ENCODE measurements at places on chromosomes 13 and 19.

DNA sequence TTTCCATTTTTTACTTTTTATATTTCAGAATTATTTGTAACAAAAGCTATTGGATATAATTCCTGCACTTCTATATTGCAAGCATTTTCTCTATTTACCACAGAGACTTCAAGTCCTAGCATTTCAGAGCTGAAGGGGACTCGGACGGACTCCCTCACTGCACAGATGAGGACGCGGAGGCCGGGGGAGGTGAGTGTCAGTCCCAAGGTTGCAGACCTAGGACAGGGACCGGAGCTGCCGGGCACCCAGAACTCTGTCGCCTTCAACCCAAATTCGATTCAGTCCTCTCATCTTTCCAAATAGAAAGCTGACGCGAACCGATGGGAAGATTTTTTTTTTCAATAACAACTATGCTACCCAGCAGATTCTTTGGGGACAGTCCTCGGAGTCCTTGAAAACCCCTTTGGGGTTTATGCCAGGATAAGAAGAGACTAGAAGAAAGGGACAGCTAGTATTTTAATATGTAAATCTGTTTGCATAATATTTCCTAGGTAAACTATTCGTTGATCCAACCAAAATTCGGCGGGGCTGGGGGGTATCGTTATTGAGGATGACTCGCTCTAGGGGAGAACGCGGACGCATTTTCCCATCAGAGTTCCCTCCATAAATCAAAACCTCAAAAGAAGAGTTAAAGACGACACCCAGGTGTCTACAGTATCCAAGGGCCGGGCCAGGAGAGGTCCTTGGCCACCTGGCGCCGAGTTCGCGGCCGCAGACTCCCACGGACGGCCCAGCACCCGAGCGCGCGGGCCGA is 803 bp downstream of the FLT3 start:
- DNase-seq: no peak

DNA sequence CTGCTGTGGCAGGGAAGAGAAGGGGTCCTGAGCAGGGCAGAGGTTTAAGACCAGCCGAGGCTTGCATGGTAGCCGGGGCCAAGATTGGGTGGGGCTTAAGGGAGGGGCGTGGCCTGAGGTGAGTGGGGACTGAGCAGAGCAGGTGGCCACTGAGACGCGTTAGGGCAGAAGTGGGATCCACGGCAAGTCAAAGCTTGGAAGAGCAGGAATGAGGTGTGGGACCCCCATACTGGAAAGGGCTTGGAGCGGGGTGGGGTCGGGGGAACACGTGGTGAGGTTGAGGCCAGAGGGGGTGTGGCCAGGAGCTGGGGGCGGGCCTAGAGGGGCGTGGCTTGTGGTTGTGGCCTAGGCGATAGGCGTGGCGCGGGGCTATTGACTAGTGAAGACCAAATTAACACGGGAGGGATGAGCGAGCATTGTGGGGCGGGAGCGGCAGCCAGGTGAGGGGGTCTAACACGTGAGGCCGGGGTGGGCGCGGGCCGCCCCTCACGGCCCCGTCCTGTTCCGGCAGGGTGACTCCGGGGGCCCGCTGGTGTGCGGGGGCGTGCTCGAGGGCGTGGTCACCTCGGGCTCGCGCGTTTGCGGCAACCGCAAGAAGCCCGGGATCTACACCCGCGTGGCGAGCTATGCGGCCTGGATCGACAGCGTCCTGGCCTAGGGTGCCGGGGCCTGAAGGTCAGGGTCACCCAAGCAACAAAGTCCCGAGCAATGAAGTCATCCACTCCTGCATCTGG is 3.3 kb downstream of the CFD start:
- DNase-seq: peak; percentile 83

DNA sequence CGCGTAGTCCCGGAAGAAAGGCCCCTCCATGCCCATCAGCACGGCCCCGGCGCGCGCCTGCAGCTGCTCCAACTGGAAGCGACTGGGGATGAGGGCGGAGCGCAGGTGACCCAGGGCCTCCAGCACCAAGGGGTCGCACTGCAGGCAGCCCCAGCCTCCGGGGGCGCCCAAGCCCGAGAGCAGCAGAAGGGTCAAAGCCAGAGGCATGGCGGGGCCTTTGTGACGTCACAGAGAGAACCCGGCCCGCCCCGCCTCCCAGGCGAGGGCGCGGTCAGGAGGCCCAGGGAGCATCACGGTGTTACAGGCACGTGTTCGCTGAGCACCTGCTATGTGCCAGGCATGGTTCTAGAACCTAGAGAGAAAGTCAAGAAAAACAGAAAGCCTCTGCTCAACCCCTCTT is at the start of gene IZUMO2:
TSS of gene IZUMO2 (minus strand) at position 294 of the 400 bp plus-strand sequence. CDS start at position 207, 87 bp downstream.
- no peak for DNase-seq

DNA sequence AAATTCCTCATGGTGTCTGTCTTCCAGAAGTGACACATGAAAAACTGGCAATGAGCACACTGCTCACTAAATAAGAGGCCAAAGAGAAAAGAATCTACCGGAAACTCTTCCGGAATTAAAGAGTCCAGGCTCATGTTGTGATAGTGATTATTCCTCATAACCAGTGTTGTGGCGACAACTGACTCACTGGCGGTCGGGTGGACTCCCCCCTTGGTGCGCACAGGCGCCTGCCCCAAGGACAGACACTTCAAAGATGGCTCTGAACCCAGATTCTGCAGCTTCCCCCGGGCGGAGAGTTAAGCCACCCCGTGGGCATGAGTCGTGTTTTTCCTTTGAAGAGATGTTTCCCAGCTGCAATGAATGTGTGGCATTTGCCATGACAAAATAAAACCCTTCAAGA is 10.3 kb downstream of the IL17D start:
- DNase-seq: no peak

DNA sequence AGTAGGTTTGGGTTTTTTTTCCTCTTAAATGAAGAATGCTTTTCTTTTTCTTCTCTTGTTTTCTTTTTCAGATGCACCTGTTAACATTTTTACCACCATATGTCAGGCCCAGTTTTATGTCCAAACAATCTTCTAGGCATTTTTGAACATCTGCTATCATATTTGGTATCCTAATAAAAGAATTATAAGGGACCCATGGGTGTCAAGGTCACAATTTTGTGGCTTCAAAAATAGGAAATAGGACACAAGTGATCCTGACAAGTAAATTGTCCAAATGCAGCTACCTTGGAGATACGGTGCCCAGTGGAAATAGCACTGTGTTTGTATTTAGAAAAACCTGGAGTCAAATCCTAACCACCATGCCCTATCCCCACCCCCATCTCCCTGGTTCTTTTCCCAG is 270.3 kb downstream of the MZT1 start:
- DNase-seq: no peak

DNA sequence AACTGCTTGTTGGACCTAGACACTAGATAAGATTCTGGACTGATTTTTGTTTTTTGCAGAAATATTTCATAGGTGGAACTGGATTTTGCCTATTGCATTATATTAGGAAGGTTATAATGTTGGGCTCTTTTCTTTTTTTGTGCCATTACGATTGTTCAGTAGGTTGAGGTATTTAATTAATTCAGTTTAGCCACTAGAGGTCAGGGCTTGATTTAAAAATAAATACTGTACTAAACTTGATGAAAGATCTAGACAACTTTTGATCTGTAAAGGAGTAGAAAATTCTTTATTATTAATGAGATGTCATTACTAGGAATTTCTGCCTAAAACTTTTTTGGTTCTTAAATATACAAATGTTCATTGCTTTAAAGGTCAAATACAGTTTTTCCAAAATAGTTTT is 15.2 kb upstream of the SUPT20H start:
- no peak for DNase-seq

DNA sequence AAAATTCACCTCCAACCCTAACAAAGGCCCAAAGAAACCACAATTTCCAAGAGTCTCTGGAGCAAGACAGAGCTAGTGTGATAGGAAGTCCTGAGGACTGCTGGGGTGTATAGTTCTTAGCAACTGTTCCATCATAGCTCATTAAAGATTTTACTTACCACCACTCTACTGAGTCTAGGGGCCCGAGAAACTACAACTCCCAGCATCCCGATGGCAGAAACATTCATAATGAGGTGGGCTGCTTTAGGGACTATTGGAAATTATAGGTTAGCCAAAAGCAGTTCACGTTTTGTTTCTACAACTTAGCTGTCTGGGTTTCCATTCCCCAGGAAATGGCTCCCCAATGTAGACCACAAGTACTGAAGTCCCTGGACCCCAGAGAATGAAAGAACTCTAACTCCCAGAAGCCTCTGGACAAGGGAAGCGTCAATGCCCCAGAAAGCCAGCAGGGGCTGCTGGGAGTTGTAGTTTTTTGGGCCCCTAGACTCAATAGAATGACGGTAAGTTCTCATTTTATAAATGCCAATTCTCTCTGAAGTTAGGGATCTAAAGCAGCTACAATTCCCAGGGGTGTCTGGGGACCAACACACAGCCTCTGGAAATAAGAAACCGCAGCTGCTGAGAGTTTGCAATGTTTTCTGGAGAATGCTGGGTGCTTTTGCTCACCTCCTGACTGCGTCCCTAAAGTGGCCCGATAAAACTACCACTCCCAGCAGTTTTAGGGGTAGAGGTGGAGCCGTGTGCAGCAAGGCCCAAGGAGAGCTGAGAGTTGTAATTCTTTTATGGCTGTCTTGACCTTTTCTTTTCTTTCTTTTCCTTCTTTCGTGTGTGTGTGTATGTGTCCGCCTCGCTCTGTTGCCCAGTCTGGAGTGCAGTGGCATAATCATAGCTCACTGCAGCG is 11.1 kb downstream of the FTL start:
- peak; percentile 47 for DNase-seq

DNA sequence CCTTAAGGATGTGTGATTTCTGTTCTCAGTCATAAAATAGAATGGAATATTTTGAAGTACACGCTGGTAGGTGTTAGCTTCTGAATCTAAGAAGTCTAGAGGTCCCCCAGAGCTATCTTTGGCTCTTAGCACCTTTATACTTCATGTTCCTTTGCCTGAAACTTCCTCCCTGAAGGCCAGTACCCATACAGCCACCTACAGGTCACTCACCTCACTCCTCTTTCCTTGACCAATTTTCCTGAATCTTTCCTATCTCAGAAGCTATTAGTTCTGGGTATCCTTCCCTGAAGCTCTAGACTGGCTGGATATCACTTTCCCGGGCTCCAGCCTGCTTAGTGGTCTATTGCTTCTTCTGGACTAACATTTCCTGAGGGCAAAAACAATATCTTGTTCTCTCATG is 93.4 kb upstream of the EDNRB start:
- DNase-seq: no peak

- DNase-seq: no peak
These were observed 222.9 kb downstream of the SLITRK5 start for GRCh38 chr13:87894059-87894458.

GRCh38 chr13:51782026-51782710 is 21.8 kb downstream of the DHRS12 start:
- no peak for DNase-seq

- peak; percentile 73 for DNase-seq
These were observed 8.0 kb downstream of the DNASE2 start for GRCh38 chr19:12872941-12873890.

GRCh38 chr19:51676566-51677083 is 16.5 kb upstream of the SPACA6 start:
- no peak for DNase-seq

- no peak for DNase-seq
These were observed 9.0 kb downstream of the TNFSF14 start for GRCh38 chr19:6660930-6661329.

GRCh38 chr19:35543280-35544109 is 1.9 kb upstream of the TMEM147 start:
- DNase-seq: no peak

DNA sequence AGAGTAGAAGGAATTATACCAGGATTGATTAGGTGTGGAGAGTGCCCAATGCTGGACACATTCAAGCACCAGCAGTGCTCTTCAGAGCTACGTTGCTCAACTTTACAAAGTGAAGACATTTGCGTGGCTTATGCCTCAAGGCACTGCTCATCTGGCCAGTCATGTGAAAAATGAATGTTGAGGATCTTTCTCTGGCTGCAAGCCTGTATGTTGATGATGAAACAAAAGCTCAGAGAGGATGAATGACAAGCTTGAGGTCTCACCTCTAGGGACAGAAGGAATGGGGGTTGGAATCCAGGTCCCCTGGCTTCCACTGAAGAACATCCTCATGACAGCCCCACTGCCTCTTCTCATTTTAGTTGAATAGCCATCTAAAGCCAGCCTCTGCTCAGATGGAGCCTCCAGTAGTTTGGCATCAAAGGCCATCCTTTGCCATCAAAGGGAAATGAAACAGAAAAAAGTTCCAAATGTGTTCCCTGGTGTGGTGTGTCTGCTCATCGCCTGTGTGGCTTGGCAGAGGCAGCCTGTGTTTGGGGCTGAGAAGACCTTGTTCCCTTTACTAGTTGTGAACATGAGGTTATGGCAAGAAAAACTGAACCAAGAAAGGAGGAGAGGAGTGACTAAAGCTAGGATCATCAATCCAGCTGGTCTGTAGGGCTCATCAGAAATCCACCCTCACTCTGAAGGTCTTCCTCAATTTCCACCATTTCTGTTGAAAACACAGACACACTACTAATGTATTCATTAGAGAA is 114.0 kb upstream of the KL start:
- DNase-seq: no peak

DNA sequence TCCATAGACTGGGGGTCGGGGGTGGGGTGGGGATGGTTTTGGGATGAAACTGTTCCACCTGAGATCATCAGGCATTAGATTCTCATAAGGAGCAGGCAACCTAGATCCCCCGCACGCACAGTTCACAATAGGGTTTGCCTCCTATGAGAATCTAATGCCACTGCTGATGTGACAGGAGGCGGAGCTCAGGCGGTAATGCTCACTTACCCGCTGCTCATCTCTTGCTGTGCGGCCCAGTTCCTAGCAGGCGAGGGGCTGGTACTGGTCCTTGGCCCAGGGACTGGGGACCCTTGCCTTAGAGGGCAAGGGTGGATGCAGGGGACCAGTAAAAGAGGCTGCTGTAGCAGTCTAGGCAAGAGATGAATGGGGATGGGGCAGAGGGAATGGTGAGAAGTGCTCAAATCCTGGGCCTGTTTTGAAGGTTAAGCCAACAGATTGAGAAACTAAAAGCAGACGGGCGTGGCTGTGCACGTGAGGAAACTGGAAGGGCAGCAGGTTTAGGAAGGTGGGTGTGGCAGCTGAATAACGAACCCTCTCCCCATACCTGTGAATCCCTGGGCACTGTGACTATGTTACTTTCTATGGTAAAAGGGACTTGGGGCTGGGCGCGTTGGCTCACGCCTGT is 1.5 kb upstream of the ERICH4 start:
- DNase-seq: no peak

DNA sequence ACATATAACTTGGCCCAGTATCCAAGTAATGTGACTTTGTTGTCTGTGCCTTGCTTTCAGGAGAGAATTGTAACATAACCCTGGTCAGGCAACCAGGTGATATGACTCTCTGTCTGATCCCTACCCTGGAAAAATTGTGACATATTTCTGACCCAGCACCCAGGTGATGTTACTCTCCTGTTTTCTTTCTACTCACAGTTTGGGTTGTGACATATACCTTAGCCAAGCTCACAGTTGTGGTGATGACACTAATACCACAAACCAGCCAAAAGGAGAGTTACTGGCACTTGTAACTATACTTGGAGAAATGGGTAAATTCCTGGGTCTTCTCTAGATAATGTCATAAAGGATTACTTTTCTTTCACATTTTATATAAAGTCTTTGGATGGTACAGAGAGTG is 14.3 kb upstream of the ZNF254 start:
- DNase-seq: no peak

DNA sequence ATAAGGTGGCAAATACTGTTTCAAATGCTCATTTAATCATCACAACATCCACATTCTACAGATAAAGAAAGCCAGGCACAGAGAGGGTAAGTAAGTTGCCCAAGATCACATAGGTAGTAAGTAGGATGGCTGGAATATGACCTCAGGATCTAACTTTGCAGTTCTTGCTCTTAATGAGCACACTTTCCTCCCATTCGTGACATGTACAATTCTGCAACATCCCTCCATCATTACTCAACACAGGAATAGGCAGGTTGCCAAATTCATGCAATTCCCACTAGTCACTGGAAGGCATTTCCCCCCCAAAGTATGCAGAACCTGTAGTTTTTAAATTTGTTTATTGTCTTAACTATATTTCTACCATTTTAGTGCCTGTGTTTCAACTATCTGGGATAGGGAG is 109.2 kb downstream of the OLFM4 start:
- no peak for DNase-seq

All from activated CD4-positive, alpha-beta T cell treated with anti-CD3 and anti-CD28 coated beads, Interleukin-2, amount 10 ng/mL, durations not matched to agents 7 days and 5 days (primary cell).